Inflammatory macrophage treated with lipopolysaccharide for 4 hours (primary cell): ENCODE measurements at places on chromosomes 2 and 18.
A peak's percentile ranks its signal among the peaks of the same experiment; 100 is the strongest.

DNA sequence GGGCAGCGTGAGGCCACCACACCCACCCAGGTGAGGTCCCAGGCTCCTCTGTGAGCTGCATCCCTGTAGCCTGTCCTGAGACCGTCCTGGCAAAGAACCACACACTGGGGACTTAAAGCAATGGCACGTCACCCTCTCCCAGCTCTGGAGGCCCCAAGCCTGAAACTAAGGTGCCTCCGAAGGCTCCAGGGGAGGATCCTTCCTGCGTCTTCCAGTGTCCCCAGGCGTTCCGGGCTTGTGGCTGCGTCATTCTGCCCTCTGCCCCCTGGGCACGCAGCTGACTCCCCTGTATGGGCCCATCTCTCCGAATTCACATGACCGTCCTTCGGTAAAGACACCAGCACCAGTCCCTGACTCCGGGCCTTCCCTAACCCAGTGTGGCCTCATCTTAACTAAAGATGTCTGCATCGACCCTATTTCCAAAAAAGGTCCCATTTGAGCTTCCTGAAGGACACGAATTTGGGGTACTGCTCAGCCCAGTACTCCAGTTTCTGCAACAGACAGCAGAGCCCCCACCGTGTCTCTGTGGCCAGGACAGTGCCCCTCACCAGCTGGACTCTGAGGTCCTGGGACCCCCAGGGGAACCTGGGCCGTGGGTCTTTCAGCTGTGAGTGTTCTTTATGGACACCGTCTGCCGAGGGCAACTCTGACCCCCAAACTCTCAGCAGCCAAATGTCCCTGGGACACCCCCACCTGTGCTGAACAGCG is 75.2 kb upstream of the CTDP1 start:
- no peak for DNase-seq

DNA sequence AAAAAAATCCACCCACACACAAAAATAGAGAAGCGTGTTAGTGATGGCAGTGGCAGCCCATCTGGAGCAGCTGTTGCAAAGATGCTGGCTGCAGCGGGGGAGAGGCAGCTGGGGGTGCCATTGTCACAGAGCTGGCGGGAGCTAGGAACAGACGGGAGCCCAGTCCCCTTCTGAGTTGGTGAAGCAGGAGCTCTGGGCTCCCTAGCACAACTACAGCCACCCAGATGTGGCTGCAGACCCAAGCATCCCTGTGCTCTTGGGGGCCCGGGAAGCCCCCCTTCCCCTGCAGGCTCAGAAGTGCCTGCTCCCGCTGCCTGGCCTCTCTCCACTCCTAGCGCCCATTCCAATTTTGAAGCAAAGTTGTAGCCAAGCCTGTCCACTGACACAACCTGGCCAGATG is 366.6 kb upstream of the MC4R start:
- no peak for DNase-seq

DNA sequence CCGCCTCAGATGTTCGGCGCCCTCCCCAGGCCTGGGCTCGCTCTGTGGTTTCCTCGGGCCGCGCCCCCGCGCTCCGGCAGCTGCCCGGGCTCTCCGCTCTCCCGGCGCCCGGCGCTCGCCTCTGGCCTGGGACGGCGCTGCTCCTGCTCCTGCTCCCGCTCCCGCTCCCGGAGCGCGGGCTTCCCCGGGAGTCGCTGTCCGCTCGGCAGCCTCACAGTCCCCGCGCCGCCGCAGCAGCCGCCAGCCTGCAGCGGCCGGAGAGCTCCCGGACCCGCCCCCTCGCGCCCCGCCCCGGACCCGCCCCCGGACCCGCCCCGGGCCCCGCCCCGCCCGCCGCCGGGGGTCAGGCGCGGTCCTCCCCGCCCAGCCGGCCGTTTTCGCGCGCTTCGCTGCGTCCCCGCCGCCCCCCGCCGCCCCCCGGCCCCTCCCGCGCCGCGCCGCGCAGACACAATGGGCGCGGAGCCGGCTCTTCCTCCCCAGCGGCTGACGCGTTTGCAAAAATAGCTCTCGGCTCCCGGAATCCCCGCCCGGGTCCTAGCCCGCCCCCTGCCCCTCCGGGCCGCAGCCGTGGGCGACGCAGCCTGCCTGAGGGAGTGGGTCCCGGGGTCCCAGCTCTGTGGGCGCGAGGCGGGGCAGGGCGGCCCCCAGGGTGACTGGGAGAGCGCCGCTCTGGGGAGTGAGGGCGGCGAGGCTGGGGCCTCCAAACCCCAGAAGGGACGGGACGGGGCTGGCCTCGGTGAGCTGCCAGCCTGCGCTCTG is at the start of gene ARL4C:
TSS of gene ARL4C (minus strand) at position 247 of the 759 bp plus-strand sequence. CDS start 495 bp downstream, outside the sequence.
- peak; percentile 52 for DNase-seq

DNA sequence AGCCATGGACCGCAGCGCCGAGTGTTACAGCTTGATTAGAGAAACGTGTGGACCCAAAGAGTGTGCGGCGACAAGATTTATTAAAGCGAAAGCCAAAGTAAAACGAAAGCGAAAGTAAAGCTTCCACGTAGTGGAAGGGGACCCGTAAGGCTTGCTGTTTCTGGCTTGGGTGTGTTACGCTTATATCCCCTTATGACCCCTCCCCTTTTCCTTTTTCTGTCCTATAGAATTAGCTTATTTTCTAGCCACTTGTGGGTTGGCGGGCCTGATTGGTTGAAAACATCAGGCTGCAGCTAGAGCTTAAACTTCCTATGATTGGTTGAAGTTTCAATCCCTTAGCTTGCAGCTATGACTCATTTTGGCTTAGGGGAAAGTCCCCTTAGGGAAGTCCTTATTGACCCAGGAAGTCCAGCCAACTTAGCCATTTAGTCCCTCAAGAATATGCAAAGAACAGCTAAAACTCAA is 969.7 kb downstream of the DCDC2C start:
- DNase-seq = peak; percentile 5

GRCh38 chr2:238255636-238256035 is 15.8 kb upstream of the HES6 start:
- DNase-seq = no peak

DNA sequence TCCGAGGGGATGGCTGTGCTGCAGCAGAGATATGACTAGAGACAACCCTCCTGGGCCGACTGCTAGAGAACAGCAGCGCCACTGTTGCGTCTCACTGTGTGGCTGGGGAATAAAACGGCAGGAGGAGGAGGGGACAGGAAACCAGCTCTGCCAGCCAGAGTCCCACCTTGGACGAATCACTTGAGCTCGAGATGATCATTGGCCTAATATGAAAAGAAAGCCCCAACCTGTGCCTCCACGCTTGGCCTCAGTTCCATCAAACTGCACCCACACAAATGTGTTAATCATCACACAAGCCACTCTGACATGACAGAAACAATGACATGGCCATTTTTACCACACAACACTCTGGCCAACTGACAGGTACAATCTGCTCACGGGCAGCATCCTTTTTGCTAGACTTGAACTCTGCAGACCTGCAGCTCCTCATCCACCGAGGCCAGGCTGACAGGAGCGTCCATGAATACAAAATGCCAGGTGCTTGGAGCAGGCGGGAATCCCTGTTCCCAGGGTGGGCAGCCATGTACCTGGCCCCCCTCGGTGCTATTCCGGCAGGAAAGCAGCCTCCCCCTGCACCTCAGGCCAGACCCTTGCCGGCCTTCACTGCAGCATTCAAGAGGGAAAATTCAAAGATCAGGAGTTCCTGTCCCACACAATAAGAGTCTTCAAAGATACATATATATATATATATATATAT is 52.3 kb downstream of the PARD6G start:
- DNase-seq = no peak

DNA sequence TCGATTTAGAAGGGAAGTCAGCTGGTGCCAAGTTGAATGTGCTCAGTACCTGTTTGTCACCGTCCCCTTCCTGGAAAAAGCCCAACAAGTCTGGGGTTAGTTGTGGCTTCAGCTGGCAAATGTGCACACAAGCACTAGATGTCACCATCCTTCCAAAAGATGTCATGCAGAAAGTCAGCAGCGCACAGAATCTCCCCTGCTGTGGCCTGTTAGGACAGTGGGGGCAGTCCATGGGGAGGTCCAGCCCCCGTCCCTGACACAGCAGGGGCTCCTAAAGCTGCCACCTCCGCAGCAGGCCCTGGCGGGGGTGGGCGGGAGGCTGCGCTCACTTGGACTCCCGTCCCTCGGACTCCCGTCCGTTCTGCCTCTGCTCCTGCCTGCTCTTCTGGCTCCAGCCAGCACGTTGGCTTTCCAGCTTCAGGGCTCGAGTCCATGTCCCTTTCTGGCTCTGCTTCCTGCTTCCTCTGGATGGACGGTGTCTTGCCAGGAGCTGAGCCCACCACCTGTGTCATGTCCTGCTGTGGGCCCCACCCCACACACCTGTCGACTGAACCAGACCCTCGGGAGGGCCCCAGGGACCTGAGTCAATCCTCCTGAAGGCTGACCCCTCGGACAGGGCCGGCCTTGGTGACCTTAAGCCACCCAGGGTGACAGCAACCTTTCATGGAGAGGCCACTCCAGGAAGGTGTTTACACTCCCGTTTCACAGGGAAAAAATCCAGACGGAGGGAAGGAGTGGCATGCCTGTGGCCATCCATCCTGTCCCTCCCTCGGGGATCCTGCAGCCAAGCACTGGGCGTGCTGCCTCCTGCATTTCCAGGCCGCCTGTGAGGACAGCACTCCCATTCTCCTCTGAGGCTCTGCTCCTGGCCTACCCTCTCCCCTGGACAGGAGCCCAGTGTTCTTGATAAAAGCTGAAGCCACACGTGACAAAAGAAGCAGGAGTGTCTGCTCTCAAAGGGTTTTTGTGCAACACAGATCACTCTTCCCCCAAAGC is 8.5 kb downstream of the RAB17 start:
- DNase-seq = peak; percentile 51

- no peak for DNase-seq
These were observed 22.0 kb downstream of the MARCHF4 start for GRCh38 chr2:216350214-216350791.

GRCh38 chr2:85257970-85258605 is 69.7 kb downstream of the TGOLN2 start:
- no peak for DNase-seq

- no peak for DNase-seq
These were observed 290.7 kb upstream of the SLC14A2 start for GRCh38 chr18:45324495-45325113.

GRCh38 chr2:108950369-108951135 is 38.5 kb downstream of the EDAR start:
- DNase-seq = no peak

GRCh38 chr2:174023591-174024523 is 58.7 kb upstream of the SP3 start:
- peak; percentile 98 for DNase-seq

- DNase-seq = peak; percentile 98
These were observed 61.5 kb downstream of the VRK2 start for GRCh38 chr2:58107803-58108710.

DNA sequence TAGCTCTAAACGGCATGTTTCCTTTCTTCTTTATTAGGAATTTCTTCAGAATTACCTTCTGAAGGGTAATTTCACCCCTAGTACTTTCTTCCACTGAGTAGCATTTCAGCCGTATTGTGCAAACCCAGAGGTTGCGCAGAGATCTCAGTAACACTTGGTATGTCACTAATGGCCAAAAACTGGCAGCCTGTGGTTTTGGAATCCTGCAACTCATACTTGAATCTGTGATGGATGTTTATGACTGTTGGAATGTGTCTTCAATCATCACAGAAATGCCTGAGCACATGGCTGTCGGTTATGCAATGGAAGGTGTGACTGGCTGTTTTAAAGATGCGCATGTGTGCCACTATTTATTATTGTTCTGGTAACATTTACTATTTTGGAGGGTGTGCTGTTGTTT is 100.0 kb downstream of the COLEC12 start:
- DNase-seq = peak; percentile 51

- no peak for DNase-seq
These were observed 22.9 kb downstream of the RTTN start for GRCh38 chr18:70182548-70182947.
